ENCODE measurements at places on chromosomes 5 and 9. TPM values are rescaled to one million over a fixed set of nuclear protein-coding genes. Genes with fewer than 3 reads are reported as not detected.

SPOCK1 gene
- 117 TPM for total RNA-seq

ALDH1B1 gene
- total RNA-seq: 12.0 TPM

CAMK4 gene
- 0.44 TPM for total RNA-seq

ZNF474 gene
- 2.1 TPM for total RNA-seq

SLCO4C1 gene
- 0.12 TPM for total RNA-seq

FOXI1 gene
- total RNA-seq: not detected

MTAP gene
- total RNA-seq: 24.7 TPM

TNFSF15 gene
- total RNA-seq: 0.36 TPM

HTR4 gene
- not detected for total RNA-seq

RORB gene
- 1.8 TPM for total RNA-seq

TEX48 gene
- total RNA-seq: not detected

TXNDC8 gene
- not detected for total RNA-seq

SPATA9 gene
- 1.8 TPM for total RNA-seq

Measured in omental fat pad (tissue), 4 donors.